ENCODE measurements at places on chromosomes 12 and 14.

- DNase-seq: no peak
These were observed 93.9 kb upstream of the AMN1 start for GRCh38 chr12:31822761-31823160.

GRCh38 chr14:80624581-80624980, 317.0 kb downstream of the CEP128 start:
- DNase-seq: no peak

DNA sequence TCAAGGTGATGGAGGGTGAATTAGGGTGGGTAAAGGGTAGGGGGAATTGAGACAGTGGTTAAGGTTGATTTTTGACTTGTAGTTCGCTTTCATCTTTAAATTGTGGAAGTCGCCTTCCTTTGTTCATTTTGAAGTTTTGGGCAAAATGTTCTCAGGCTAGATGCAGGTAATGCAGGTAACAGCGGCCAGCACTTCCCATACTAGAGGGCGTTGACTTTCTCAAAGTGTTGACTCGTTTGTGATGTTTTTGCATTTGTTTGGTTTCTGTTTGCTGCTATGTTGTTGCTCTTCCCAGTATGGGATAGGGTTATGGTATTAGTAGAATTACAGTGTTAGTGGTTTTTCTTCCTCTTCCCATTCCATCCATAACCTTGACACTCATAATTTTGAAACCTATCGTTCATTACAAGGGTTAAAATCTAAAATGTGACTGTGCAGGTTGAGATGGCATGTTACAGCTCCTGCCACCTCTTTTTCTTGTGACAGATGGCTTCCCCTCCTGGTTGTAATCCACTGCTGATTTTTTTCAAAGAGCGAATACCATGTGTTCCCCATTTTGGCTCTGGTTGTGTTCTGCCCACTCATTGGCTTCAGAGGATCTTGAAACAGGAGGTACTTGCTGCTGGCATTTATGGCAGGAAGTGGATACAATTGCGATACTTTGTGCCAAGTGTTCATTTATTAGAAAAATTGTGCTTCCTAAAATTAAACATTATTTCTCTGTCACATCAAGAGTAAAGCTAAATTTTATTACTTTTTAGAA, 57.1 kb downstream of the ERC1 start:
- DNase-seq: peak; percentile 86

GRCh38 chr14:67385120-67385519, 25.0 kb downstream of the EIF2S1 start:
- no peak for DNase-seq

- no peak for DNase-seq
These were observed 368.6 kb downstream of the BCL11B start for GRCh38 chr14:98903371-98903770.
